ENCODE measurements at places on chromosomes 1 and 21.
A peak's percentile ranks its signal among the peaks of the same experiment; 100 is the strongest.

- no peak for DNase-seq
These were observed 12.0 kb upstream of the GPR153 start for GRCh38 chr1:6272868-6273267.

DNA sequence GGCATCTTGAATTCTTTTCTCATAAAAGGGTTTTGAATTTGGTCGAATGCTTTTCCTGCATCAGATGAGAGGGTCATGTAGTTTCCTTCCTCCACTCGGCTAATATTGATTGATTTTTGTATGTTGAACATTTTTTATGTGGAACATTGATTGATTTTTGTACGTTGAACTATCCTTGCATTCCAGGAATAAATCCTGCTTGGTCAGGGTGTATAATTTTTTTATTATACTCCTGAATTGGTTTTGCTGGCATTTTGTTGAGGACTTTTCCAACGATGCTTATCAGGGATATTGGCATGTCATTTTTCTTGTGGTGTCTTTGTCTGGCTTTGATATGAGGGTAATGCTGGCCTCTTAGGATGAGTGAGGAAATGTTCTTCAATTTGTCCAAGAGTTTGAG lies 8.5 kb downstream of the TMEM240 start:
- no peak for DNase-seq

- no peak for DNase-seq
These were observed 19.1 kb downstream of the ASPM start for GRCh38 chr1:197127246-197127912.

GRCh38 chr1:194366705-194367104 lies 1180.3 kb upstream of the B3GALT2 start:
- DNase-seq = no peak

GRCh38 chr1:4494558-4494957 lies 159.9 kb upstream of the AJAP1 start:
- no peak for DNase-seq

DNA sequence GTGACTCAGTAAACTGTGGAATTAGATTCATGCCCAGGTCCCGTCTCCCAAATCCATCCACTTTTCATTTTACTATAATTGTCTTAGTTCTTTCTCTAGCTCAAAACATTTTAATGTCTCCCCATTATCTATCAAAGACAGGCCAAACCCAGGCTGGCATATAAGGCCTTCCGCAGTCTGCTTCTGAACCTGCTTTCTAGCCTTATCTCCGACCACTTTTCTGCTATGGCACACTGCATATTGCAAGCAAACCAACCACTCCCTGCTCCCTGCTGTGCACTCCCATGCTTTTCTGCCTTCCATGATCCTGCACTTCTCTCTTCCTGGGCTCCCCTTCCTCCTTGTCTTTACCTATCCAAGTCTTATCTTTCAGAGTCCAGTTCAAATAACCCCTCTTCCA lies 17.3 kb upstream of the PIGM start:
- no peak for DNase-seq

DNA sequence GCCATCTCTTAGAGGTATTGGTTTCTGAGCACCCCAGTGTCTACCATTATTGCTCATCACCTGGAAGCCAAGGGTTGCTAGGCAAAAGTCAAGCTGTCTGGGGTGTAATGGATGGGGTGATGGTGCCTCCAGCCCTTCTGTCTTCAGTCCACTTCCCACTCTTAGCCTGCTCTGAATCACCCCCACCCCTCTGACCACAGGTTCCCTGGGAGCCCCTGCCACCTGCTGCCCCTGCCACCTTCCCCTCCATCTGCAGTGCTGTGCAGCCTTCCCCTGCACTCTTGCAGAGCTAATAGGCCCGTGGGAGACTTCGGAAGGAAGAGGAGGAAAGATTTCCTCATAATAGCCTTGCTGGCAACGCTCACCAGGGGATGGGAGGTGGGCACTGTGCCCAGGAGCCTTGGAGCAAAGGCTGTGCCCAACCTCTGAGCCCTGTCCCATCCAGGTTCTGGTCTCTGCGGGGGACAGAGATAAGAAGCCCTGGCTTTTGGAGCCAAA lies 35.5 kb downstream of the CAPN2 start:
- no peak for DNase-seq

DNA sequence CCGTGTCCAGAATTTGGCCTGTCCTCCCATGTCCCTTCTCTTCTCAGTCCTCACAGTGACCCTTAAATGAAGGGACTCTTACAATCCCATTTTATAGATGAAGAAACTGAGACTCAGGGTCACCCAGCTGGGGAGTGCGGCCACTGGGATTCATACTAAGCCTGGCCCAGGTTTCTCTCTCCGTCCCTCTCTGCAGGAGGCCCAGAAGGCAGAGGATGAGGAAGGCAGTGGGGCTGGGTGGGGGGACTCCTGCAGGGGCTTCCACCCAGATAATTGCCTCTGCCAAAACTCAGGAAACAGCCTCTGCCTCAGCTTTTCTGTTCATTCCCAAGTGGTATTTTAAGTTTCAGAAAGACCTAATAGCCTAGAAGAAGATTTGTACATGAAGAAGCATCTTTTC lies 299.8 kb downstream of the MATN1 start:
- no peak for DNase-seq

DNA sequence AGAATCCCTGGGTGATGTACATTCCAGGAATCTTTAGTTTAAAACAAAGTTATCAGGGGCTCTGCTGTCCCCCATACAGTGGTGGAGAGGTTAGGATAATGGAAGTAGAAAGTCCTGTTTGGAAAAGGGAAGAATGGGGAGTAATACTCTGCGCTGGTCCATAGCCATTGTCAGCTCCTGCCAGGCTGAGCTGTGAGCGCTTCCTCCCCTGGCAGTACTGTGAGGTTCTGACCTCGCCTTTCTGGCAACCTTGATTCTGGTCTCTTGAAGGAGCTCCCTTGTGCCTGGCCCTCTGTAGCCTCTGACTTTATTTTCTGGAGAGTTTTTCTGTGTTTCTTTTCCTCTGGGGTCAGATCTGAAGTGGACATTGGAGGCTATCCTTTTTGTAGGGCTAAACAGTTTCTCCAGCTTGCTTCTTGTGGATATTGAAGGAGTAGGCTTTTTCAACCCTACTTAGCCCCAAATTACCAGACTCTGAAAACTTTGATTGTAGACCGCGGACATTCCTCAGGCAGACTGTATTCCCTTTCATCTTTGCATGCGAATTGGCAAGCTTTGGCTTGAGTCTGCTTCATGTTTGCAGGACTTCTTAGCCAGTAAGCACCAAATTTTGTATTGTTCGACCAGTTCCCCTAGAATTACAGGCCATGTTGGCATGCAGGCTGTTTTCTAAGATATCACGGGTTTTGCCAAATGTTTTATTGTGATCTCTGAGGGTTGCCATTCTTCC lies 13.8 kb downstream of the UBE4B start:
- no peak for DNase-seq

DNA sequence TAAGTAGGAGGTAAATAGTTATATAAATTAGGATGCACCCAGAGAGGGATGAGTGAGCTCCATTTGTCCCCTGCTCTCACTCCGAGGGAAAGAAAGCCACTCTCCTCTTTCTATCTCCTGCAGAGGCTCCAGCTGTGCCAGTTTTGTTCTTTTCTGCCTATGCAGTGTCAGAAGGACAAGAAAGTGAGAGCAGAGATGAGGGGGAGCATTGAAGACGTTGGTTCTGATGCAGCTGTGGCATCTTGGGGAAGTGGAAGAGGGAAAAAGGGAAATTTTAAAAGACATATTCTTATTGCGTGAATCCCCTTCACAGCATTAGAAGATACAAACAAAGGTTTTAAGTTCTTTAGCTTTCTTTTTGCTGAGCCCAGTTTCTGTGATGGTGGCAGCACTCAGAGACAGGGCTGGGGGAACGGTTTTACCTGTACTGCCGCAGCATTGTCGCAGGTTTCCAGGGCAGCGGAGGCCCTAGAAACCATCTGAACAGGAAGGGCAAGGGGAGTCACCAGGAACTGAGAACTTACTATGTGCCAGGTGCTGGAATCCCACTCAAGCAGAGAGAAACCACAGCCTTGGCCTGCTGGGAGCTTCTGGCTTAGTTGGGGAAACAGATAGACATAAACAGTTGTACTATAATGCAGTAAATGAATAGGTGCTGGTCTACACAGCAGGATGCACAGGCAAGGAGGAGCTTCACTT lies 44.9 kb upstream of the USP24 start:
- no peak for DNase-seq

GRCh38 chr1:38455829-38456530 lies 403.6 kb downstream of the RRAGC start:
- DNase-seq = no peak

DNA sequence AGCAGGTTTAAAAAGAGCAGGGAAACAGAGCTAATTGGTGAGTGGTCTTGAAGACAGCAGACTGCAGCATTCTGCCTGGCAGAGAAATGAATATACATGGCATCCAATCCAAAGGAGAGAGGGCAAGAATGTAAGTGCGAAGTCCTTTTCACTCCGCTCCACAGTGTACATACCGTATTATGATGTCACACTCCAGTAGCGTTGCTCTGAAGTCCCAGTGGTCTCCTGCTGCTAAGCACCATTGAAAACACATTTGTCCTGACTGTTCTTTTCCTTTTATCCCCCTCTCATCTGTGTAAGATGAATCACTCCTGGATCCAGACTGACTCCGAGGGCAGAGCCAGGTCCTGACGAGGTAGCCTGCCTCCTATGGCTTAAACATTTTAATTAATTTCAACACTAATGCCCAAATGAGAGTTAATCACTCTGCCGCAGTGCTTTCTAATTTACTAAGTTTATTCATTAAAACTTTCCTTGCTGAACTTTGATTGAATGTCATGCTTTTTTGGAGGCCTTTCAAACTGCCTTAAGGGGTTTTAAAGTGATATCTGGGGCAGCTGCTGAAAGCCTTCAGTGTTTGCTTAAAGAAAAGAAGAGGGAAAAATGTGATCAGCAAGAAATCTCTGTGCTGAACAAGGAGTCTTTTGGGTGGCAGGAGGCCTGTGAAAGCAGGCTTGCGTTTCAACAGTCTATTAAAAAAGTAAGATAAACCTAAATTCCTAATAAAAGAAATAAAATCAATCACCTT lies 227.2 kb downstream of the ATG4C start:
- no peak for DNase-seq

DNA sequence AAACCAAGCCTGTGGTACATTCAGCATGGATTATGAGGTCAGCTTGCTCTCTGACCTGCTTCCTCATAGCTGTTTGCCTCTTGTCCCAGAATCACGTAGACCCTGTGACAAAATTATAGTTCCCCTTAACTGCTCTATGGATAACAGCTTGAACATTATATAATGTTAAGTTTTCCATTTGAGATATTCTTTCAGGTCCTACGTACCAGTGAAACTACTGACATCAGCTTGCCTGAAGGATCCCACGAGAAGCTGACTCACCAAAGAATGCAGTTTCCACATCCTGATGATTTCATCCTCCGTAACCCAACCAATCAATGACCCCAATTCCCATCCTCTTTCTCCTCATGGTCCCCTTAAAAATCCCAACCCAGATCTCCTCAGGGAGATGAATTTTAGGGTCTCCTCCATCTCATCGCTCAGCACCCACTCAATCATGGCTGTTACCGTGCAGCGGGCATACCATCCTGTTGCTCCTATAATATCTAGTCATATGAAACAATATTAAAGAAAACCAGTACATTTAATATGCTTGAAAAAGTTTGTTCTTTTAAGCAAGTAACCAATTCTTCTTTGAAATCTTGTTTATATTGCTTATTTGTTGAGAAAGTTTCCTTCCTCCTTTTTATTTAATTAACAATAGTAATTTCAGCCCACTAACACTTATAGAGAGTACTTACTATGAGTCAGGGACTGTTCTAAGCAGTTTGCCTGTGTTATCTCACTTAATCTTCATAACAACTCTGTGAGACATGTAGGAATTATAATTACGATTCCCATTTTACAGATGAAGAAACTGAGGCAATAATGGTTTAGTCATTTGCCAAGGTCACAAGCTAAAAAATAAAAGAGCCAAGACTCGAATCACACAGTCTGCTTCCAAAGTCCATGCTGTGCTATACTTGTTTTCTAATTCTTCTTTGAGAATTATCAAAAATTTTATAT lies 27.4 kb downstream of the CHML start:
- DNase-seq = no peak

- no peak for DNase-seq
These were observed 130.4 kb upstream of the ADGRL2 start for GRCh38 chr1:81670286-81670685.

GRCh38 chr1:202268817-202269216 lies 72.9 kb downstream of the UBE2T start:
- DNase-seq = no peak

- DNase-seq = no peak
These were observed 24.0 kb upstream of the LIN9 start for GRCh38 chr1:226332947-226333346.

- DNase-seq = no peak
These were observed 209.2 kb upstream of the DAB1 start for GRCh38 chr1:57633056-57633455.

DNA sequence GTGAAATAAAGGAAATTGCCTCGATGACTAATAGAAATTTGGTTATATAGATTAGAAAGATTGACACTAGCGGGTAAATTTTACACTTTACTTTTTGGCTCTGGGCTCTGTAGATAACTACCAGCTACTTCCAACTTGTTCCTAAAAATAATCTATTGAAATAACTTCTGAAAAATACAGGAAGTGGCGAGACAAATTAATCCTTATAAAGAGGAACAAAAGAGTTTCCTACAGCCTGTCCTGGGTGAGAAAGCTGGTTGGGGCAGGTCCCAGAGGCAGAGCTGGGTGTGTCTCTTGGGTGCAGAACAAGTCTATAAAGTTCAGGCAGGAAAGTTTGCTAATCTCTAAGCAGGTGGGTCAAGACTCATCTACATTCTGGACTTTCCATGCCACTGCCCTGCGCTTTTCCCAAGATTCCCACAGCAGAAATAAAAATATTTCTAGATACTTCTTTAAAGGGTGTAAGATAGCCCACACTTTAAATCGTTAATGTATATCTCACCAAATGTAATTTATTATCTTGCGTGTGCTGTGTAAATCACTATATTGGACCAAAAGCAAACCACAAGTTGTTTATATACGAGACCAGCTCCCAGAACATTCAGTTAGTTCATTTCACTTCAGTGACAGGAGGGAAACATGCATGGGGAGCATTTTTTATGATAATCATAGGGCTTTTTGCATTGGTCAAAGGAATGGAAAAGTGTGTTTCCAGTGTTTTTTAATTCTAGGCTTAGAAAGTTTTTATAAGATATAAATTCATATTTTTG lies 70.1 kb upstream of the NRIP1 start:
- DNase-seq = no peak

GRCh38 chr1:1285102-1285571 lies 4.9 kb downstream of the SCNN1D start:
- DNase-seq = no peak

DNA sequence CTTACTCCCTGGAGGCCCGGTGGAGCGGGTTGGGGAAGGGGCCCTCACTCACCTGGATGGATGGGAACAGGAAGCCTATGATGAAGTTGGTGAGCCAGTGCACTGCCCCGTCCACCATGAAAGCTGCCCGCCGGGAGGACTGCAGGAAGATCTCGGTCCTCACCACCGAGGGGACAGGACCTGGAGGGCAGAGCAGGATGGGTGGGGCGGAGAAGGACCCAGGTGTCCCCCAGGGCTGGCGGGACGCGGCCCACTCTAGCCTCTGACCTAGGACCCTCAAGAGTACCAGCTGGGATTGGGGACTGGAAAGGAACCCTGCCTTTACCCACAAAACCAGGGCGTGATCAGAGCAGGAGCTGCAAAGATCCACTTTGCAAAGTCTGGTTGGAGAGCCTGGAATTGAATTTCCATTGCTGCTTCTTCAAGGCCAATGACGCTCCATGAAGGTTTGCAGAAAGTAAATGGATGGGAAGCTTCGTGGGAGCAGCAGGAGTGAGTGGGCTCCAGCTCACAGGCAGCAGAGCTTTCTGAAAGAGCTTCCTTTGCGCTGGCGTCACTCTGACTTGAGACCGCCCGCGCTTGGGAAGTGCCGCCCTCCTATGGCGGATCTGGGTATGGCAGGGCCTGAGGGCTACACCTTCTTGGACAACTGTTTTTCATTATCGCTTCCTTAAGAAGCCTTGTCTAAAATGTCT lies 21.4 kb downstream of the SLC2A7 start:
- DNase-seq = peak; percentile 58

All from stimulated activated CD4-positive, alpha-beta T cell treated with anti-CD3 and anti-CD28 coated beads, Interleukin-12 subunit alpha, Interleukin-12 subunit beta, amount 100 ng/mL, for 24 hours (primary cell).